ENCODE measurements at places on chromosomes 7 and 10. TPM values are rescaled to one million over a fixed set of nuclear protein-coding genes. Genes with fewer than 3 reads are reported as not detected.

DNA sequence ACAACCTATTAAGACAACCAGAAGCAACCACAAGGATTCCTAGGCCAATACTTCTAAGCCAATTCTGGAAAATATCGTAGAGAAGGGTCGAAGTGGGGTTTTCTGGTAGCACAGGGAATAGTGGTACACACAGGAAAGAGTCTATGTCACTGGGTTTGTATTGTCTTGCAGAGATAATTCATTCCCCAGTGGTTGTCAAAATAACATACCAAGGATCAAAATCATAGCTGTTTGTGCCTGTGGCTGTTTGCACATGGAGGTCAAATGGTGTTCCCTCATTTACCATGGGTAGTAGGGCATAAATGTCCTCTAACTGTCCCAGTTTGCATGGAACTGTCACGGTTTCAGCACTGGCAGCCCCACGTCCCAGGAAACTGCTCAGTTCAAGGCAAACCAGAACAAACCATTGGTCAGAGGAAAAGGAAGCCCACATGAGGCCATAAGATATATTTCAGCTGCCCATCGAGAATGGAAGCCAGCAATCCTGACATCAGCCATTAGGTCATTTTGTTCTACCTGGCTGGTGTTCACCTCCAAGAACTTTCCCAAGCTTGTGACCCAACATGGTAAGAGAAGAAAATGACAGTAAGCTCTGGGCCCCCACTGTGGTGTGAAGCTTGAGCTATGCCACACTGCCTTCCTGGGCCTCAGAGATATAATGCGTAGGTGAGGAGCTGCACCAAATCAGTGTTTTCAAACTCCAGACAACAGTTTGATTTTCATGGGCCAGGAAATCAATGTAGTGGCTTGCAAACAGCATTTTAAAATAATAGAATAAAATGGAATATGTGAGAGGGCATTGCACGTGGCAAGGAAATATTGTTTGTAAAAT lies 53.9 kb upstream of the NFE2L3 start:
- H3K27me3 ChIP-seq, result no peaks in the 10 kb centered on the region
- H3K4me3 ChIP-seq, result peak overlapping the region; percentile 54
- peaks cover 59% of the 10 kb centered on the region for H3K4me1 ChIP-seq
- no peak for DNase-seq

- H3K27me3 ChIP-seq, result no peaks in the 10 kb centered on the region
- DNase-seq, result no peak
- no peak overlapping the region for H3K4me3 ChIP-seq
- H3K36me3 ChIP-seq, result peaks cover 67% of the 10 kb centered on the region
- H3K4me1 ChIP-seq, result peaks cover 48% of the 10 kb centered on the region
- H3K27ac ChIP-seq, result peak overlapping the region; percentile 49
These were observed 59.7 kb downstream of the LCOR start for GRCh38 chr10:96891840-96892239.

DNA sequence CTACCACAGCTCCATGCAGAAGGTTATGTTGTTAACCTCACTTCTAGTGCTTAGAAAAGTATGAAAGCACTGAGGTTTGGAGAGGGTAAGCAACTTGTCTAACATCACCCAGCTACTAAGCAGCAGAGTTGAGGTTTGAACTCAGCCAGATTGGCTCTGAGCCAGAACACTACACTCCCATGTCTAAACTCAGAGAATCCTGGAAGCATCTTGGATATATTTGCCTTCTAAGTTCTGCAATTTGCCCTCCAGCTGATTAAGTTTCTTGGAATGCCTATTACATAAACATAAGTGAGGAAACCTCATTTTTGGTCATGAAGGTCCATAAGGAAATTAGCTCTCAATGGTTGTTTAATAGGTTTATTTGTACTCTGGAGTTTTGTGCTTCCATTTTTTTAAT lies 78.1 kb upstream of the PHYHIPL start:
- H3K4me1 ChIP-seq, result no peaks in the 10 kb centered on the region
- H3K36me3 ChIP-seq, result no peaks in the 10 kb centered on the region
- DNase-seq, result no peak
- H3K27me3 ChIP-seq, result no peaks in the 10 kb centered on the region
- no peak overlapping the region for H3K27ac ChIP-seq

DNA sequence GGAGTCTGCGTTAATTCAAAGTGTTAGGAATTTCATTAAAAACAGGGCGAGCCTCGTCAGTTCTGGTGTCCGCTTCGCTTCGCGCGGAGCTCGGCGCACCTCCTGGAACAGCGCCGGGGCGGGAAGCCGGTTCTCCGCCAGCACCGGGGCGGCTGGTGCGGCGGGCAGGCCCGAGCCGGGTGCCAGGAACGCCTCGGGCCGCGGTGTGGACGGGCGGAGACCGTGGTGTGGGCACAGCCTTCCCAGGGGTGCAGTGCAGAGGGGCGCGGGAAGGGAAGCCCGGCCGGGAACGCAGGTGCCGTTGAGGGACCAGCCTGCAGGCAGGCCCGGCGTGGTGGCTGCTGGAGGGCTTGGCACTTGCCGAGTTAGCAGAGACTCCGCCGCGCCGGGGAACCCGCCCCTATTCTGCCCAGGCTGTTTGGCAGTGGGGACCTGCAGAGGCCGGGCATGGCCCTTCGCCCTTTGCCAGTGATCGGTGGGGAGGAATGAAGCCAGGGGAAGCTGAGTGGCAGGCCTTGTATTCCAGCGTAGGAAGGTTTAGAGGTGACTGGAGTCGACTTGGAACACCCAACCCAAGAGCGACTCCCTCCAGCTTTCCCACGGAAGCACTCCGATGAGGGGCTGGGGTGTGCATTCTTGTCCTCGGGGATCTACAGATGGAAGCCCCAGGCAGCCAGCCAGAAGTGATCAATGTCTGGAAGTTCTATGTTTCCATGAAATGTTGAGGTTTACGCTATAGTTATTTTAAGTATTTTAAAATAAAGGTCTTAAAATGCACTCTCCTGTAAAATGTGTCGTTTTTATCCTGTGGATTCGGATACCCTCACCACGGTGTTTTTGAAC lies 945 bp upstream of the RHEB start:
- peaks cover 12% of the 10 kb centered on the region for H3K36me3 ChIP-seq
- H3K27ac ChIP-seq, result peak overlapping the region; percentile 98
- DNase-seq, result peak; percentile 52

DNA sequence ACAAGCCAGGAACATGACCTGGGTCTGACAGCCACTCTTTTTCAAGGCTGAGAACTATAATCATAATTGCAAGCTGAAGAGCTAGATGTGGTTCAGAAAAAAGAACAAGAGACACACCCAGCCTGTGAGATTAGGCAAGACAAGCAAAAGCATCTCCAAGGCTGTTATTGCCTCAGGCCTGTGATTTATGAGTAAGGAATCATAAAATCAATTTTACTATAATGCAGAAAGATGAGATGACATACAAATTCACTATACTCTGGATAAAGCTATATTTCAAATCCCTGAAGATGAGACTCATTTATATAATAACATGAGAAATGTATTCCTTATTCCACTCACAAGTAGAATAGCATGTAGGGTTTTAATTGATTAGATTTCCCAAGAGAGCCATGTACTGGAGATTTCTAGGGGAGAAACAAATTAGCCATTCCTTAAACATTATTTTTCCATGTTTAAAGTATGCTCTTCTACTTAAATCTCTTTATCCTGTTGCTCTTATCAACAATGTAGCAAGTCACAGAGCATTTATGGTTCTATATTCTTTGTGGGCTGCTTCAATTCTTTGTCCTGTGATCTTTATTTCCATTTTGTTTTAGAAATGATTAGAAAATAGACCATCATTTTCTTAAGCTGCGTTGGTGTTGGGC lies 47.4 kb downstream of the FHIP2A start:
- no peak for DNase-seq
- H3K27ac ChIP-seq, result no peak overlapping the region
- H3K4me3 ChIP-seq, result no peak overlapping the region
- H3K4me1 ChIP-seq, result peaks cover 2% of the 10 kb centered on the region
- H3K36me3 ChIP-seq, result peaks cover 4% of the 10 kb centered on the region
- peaks cover 16% of the 10 kb centered on the region for H3K27me3 ChIP-seq

DNA sequence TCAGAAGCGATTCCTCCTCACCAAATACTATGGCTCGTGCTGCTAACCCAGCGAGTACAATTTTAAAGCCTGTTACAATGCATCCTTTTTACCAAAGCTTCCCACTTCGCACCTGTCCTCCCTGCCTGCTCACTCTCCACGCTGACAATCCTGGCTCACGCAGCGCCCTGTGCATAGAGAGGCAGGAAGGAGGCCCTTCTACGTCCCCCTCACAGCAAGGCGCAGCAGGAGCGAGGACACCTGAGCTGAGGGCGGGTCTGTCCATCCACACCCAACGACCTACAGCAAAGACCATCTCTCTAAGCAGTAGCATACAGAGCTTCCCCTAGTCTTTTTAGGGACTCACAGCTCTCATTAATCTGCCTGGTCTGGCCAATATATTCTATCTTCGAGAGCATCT lies 46.0 kb downstream of the MKI67 start:
- no peaks in the 10 kb centered on the region for H3K27me3 ChIP-seq
- no peaks in the 10 kb centered on the region for H3K4me1 ChIP-seq
- H3K4me3 ChIP-seq, result no peak overlapping the region
- no peak for DNase-seq

- DNase-seq, result no peak
- no peaks in the 10 kb centered on the region for H3K4me1 ChIP-seq
- no peaks in the 10 kb centered on the region for H3K27me3 ChIP-seq
- no peak overlapping the region for H3K27ac ChIP-seq
- no peak overlapping the region for H3K4me3 ChIP-seq
- H3K36me3 ChIP-seq, result no peaks in the 10 kb centered on the region
These were observed 28.2 kb upstream of the SEMA3D start for GRCh38 chr7:85215098-85215497.

GRCh38 chr10:100983868-100984671 lies 3.2 kb downstream of the MRPL43 start:
- H3K4me1 ChIP-seq, result peaks cover 7% of the 10 kb centered on the region
- peaks cover 18% of the 10 kb centered on the region for H3K36me3 ChIP-seq
- DNase-seq, result no peak
- H3K27ac ChIP-seq, result no peak overlapping the region
- no peaks in the 10 kb centered on the region for H3K27me3 ChIP-seq
- H3K4me3 ChIP-seq, result no peak overlapping the region

DNA sequence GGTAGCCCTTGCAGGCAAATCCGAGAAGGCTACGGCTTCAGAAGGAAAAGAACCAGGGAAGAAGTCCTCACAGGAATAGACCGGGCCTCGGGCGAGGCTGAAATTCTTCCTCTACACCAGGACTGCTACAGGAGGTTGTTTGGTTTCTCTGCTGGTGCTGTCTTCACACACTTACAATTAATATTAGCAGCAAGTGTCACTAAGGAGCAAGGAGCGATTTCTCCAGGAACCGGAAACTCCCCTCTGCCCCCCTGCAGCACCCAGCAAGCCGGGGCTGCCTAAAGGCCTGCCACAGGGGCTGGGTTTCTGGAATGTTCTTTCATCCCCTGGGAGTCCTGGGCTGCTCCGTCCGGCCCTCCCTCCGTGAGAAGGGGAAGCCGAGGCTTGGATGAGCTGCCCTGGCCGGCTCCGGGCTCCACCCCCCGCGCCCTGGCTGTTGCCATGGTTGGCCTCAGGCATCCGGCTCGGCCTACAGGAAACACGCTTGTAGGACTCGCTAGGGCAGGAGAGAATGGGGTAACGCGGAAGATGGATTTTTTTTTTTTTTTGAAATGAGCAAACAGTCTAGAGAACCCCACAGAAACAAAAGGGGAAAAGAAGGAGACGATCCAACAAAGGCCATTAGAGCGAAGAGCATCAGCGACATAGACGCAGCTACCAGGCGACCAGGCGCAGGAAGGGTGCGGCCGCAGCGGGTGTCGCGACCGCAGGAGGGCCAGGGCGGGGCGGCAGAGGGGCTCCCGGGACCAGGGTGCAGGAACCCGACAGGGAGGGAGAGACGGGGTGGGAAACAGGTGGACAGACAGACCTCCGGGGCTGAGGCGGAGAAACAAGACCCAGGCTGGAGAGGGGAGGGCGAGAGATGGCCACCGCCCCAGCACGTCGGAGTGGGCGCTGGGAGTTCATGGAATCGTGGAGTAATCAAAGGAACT lies 33.0 kb downstream of the EN2 start:
- peaks cover 51% of the 10 kb centered on the region for H3K27me3 ChIP-seq
- DNase-seq, result peak; percentile 47
- H3K27ac ChIP-seq, result peak overlapping the region; percentile 82
- H3K4me1 ChIP-seq, result peaks cover 14% of the 10 kb centered on the region
- H3K36me3 ChIP-seq, result peaks cover 10% of the 10 kb centered on the region

- H3K4me1 ChIP-seq, result no peaks in the 10 kb centered on the region
- H3K4me3 ChIP-seq, result no peak overlapping the region
- no peak overlapping the region for H3K27ac ChIP-seq
- no peaks in the 10 kb centered on the region for H3K36me3 ChIP-seq
These were observed 9.4 kb downstream of the BLNK start for GRCh38 chr10:96261930-96262329.

DNA sequence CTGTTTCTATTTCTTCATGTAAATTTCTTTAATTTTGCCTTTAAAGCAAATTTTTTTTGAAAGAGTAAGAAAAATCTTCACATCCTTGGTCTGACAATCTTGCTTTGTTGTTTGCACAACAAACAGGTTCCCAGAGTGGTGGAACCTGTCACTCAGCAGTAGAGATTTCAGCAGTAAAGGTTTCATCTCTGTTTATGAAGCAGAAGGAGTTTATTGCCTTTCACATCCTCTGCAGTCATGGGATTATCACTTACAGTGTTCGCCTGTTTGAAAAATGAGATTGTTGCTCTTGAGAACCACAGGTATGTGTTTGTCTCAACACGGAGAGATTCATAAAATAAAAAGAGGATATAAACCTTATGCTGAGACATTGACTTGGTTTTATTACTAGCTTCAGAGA lies 342.6 kb downstream of the IPMK start:
- no peak overlapping the region for H3K27ac ChIP-seq
- DNase-seq, result no peak
- no peaks in the 10 kb centered on the region for H3K27me3 ChIP-seq
- H3K4me3 ChIP-seq, result no peak overlapping the region
- no peaks in the 10 kb centered on the region for H3K4me1 ChIP-seq

- H3K27ac ChIP-seq, result no peak overlapping the region
- H3K4me3 ChIP-seq, result no peak overlapping the region
- no peak for DNase-seq
These were observed 108.2 kb upstream of the EGR2 start for GRCh38 chr10:62924344-62924748.

GRCh38 chr10:37789590-37789989 lies 67.8 kb downstream of the ZNF248 start:
- no peaks in the 10 kb centered on the region for H3K27me3 ChIP-seq
- DNase-seq, result no peak
- H3K4me1 ChIP-seq, result no peaks in the 10 kb centered on the region
- no peak overlapping the region for H3K27ac ChIP-seq
- peaks cover 36% of the 10 kb centered on the region for H3K36me3 ChIP-seq

- peak overlapping the region; percentile 57 for H3K27ac ChIP-seq
- H3K4me1 ChIP-seq, result peaks cover 41% of the 10 kb centered on the region
- peak; percentile 33 for DNase-seq
- H3K36me3 ChIP-seq, result no peaks in the 10 kb centered on the region
- H3K4me3 ChIP-seq, result no peak overlapping the region
These were observed 35.9 kb downstream of the TCF7L2 start for GRCh38 chr10:112985690-112986543.

Gene SSMEM1
- total RNA-seq, result not detected

Gene CALML5
- total RNA-seq, result not detected

Gene NPS
- total RNA-seq, result not detected
